Kasumi-1 (cell line): ENCODE measurements at places on chromosomes 11 and 22.
A peak's percentile ranks its signal among the peaks of the same experiment; 100 is the strongest.

DNA sequence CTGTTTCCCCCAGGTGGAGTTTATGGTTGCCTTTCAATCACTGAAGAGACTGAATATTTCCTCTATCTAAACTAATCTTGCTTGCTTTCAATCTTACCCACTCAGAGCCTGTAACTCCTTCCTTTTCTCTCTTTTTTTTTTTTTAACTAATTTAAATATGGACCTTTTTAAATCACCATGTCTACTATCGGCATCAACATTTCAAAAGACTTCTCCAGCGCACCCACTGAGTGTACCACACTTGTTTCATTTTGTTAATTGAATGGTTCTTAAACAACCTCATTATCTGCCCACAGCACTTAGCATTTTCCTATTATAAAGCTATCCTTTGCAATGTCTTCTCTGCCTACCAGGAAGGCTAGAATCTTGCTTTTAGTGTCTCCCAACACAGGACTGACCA, 1212.5 kb downstream of the LRRC4C start:
- DNase-seq, result no peak

DNA sequence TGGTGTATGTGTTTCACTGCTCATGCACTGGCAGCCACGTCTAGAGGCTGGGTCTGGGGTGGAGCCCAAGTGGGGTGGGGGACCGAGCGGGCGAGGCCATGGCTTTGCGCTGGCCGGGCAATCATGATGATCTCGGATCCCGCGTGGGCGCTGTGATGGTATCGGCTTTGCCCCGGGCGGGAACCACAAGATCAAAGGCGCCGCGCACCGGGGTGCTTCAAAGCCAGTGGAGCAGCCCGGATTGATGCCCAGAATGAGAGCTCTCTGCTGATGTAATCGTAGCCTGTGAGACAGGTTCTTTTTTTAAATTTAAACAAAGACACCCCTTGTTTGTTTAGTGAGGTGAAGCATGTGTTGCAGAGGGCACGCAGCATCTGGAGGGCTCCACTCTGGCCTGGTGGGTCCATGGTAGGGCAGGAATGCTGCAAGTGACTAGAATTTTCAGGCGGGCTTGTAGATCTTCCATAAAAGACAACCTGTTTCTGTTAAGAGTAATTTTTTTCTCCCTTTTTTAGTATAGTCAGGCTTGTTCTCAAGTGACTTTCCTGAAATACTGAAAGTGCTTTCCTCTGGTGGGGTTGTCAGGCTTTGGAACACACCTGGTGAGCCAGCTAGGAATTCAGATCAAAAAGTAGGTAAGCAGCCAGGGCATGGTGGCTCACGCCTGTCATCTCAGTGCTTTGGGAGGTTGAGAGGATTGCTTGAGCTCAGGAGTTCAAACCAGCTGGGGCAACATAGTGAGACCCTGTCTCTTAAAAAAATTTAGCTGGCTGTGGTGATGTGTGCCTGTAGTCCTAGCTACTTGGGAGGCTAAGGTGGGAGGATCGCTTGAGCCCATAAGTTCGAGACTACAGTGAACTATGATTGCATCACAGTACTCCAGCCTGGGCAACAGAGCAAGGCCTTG, 40.7 kb downstream of the ZNRF3 start:
- DNase-seq, result no peak

DNA sequence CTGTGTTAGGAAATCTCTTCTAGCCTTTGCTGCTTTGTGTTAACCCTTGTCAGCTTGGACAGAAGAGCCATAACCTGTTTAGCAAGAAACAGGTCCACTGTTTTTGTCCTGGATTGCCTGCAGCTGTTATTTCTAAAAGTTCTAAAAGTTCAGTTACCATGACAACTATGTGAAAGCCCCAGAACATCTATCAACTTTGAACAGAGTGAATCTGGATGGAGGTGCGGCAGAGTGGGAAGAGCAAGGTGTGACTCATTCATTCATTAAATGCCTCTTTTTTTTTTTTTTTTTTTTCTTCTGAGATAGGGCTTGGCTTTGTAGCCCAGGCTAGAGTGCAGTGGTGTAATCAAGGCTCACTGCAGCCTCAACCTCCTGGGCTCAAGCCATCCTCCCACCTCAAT, 50.5 kb downstream of the RBX1 start:
- no peak for DNase-seq

DNA sequence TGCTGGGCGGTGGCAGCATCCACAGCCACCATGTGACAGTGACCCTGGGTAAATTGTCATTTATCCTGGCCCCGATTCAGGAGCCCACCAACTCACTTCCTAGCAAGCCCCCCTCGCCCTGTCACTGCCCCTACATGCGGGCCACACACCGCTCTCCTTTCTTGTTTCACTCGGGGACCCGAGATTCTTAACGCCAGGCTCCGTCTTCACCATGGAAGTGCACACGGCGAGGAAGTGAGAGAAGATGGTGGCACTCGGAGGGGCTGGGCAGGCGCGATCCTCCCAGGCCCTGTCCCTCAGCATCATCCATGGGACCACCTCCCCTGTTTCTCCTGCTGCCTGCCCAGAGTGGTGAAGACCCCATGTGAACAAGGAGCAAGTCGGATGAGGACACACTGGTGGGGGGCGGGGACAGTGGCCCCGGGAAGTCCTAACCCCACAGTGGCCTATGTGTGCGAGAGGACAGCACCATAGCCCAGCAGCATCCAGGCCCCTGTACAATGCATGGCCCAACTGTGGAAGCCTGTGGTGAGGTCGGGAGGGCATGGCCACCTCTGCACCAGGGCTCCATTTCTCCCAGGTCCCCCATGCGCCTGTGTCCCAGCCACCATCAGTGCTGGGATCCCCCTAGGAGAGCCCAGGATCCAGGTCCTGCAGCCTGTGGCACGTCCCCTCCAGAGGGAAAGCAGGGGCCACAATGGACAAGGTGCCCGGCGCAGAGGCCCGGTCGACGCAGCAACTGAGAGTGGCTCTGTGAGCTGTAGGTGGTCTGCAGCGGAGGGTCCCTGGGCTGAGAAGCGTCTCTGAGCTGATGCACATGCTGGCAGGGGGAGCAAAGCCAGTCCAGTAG, 262.8 kb downstream of the BRD1 start:
- no peak for DNase-seq

DNA sequence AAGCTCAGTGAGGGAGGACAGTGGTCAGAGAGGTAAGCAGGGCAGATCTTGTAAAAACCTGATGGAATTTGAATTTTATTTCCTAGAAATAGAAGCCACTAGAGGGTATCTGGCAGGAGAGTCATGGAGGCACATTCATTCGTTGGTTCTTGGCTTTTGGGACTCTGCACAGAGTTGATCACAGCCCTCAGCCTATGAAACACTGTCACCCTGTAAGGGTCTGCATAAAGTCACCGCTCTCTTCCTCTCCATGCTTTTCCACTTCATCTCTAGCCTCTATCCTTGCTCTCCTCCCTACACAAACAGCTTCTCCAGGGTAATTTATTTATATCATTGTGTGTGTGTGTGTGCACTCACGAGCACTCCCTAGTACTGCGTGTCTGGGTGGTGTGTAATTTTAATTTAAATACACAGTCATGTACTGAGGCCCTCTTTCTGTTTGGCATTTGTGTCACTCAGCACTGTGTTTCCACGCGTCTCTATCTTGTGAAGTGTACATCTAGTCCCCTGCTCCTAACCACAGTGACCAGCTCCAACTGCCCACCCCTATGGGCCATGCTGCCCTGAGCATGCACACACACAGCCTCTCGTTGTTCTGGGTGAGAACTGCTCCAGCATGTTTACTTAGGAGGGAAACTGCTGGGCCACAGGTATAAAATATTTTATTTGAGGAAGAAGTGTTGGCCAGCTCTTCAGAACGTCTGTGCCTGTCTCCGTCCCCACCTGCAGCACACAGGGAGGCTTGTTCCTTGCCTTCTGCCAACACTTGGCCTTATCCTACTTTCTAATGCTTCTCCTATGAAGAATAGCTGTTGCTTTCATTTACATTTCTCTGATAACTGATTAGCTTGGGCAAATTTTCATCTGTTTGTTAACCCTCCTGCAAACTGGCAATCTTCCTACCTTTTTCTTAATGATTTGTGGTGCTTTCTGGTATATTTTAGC, 4.5 kb downstream of the KCNQ1OT1 start:
- no peak for DNase-seq

- DNase-seq, result no peak
Measured at GRCh38 chr11:41826085-41826484, 366.6 kb upstream of the LRRC4C start.

- DNase-seq, result no peak
Measured at GRCh38 chr11:37907436-37908218, 1309.6 kb upstream of the RAG2 start.

- no peak for DNase-seq
Measured at GRCh38 chr22:39666926-39667325, 96.4 kb downstream of the CACNA1I start.

DNA sequence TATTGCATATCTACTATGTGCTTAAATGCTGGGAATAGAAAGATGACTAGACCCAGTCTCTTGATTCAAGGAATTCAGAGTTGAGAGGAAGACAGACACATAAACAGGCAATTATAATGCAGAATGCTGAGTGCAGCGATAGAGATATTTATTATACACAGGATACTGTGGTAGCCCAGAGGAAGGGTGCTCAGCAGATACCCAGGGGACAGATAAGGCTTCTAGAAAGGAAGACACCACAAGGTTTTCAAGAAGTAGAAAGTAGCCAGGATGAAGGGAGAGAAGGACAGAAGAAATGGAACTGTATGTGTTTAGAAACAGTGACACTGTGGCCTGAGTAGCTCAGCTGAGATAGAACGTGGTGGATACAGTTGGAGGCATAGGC, 79.4 kb upstream of the NNMT start:
- peak; percentile 11 for DNase-seq

- peak; percentile 83 for DNase-seq
Measured at GRCh38 chr22:44664149-44664548, 37.9 kb upstream of the PRR5 start.

DNA sequence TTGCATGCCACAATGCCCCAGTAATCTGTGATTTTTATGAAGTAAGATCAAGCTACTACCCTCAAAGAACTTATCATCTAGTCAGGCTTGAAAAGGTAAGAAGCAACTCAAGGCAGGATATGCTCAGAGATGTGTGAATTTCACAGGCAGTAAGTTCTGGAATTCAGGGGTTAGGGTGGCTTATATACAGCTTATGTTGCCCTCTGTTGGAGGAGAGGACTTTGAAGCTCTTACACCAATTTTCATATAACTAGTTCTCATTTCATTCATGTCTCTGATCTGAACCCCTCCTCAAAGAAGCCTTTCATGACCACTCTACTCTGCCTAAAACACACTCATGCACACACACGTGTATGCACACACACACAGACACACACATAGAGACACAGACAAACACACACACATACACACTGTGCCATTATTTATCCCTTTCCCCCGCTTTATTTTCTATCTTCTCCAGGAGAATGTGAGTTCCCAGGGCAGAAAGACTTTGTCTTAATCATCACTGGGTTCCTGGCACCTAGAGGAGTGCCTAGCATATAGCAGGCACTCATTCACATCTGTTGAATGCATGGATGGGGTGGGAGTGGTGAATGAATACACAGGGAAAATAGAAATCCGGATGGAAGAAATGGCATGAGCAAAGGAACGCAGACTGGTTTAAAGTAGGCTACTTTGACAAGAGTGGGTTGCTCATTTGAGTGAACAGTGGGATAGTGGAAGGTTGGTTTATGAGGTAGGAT, 220.7 kb upstream of the ZBED5 start:
- DNase-seq, result peak; percentile 3

GRCh38 chr22:47029244-47030074, 267.0 kb downstream of the TBC1D22A start:
- no peak for DNase-seq

- DNase-seq, result no peak
Measured at GRCh38 chr11:72301486-72301885, 57.5 kb upstream of the PHOX2A start.

DNA sequence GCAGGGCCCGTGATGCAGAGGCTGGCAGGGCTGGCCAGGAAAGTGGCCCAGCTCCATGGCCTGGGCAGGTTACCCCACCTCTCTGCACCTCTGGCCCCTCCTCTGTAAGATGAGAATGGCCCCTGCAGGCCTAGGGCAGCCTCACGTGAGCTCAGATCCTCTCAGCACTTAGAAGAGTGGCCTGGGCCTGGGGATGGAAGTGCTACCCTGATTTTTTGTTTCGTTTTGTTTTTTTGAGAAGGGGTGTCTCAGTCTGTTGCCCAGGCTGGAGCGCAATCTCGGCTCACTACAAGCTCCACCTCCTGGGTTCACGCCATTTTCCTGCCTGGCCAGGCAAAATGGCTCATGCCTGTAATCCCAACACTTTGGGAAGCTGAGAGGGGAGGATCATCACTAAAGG, 982 bp downstream of the APOBEC3H start:
- no peak for DNase-seq

DNA sequence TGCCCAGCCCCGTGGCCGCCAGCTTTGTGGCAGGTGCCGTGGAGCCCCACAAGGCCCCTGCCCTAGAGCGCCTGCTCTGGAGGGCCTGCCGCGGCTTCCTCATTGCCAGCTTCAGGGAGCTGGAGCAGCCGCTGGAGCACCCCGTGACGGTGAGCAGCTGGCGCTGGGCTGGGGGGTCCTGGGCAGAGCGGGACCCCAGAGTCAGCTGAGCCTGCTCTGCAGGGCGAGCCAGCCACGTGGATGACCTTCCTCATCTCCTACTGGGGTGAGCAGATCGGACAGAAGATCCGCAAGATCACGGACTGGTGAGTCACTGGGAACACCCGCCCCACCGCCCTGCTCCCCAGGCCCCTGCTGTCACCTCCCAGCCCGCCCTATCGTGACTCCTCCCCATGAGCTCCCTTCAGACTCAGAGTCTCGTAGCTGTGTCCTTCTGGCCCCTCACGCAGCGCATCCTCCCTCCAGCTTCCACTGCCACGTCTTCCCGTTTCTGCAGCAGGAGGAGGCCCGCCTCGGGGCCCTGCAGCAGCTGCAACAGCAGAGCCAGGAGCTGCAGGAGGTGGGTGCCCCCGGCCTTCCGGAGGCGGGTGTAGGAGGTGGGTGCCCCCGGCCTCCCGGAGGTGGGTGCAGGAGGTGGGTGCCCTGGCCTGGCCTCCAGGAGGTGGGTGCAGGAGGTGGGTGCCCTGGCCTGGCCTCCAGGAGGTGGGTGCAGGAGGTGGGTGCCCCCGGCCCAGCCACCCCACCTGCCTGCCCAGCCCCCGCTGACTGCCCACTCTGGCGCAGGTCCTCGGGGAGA, 4.7 kb downstream of the TCIRG1 start:
- DNase-seq, result peak; percentile 93

DNA sequence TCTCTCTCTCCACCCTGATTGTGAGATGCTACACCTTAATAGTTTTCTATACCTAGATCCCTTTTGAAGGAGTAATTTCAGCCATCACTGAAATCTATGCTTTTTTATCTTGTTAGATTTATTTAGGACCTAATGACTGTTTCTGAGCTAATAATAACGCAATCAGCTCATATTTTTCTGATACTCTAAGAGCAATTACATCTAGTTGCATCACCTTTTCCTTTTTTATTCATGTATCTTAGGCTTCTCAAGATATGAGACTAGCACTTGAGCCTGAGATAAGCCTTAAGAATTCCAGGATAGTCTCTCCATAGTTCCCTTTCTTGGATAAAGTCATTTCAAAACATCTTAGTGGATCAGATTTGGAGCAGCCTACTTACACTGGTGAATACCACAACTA, 25.1 kb upstream of the CAVIN3 start:
- DNase-seq, result no peak

DNA sequence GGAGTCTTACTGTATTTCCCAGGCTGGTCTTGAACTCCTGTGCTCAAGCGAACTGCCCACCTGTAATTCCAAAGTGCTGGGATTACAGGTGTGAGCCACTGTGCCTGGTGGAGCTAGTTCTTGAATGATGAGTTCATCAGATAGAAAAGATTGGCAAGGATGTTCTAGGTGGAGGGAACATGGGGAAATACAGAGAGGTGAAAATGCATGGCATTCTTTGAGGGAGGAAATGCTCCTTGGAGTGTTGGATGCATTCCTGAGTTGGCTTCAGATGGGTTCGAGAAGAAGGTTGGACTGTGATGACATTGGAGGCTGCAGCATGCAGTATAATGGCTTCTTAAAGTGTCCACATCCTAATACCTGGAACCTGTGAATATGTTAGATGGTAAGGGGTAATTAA, 4.4 kb downstream of the DDX10 start:
- DNase-seq, result no peak
